ENCODE measurements at places on chromosomes 1 and 21.

GRCh38 chr21:26055010-26055409 lies 115.6 kb downstream of the APP start:
- DNase-seq = no peak

DNA sequence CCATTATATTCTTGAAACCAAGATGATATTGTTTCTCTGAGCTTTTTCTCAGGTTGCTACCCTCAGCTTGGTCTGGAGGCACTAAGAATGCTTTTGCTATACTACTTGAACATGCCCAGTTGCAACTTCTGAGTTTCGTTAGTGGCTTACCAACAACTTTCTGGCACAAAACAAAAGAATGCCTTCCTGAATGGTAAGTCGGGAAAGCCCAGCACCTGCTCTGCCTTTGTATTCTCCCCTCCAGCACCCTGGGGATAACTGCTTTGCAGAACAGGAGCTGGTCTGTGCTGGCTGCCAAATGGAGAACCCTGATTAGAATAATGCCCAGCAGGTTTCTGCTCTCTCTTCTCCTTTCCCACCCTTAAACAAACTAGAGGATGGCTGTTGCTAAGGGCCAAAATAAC lies 149.3 kb downstream of the TGFB2 start:
- DNase-seq = no peak

DNA sequence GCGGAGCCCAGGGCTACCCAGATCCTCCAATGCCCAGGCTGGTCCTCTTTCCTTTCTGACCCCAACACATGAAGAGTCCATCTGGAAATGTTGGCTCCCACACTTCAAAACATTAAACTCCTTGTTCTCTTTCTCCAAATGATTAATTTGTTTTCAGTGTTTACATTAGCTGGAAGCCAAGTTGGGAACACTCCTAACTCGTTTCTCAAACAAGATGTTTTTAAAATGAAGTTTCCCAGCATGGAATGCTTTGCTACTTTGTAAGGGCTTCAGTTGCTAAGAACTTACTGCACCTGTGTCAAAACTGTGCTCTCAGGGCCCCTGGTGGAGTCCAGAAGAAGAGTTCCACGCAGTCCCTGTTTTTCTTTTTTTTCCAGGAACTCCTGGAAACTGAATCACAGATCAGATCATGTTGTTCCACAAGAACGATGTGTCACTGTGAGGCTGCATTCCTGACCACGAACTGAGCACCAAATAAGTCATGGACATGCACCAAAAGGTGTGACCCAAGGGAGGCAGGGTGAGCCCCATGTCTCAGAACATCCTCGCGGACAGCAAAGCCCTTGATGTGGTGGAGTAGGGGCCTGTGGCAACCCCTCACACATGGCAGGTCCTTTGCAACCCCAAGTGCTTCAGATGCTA lies 257.3 kb downstream of the KCNJ6 start:
- DNase-seq = no peak

GRCh38 chr1:32454726-32455125 lies 10.1 kb upstream of the ZBTB8B start:
- no peak for DNase-seq

DNA sequence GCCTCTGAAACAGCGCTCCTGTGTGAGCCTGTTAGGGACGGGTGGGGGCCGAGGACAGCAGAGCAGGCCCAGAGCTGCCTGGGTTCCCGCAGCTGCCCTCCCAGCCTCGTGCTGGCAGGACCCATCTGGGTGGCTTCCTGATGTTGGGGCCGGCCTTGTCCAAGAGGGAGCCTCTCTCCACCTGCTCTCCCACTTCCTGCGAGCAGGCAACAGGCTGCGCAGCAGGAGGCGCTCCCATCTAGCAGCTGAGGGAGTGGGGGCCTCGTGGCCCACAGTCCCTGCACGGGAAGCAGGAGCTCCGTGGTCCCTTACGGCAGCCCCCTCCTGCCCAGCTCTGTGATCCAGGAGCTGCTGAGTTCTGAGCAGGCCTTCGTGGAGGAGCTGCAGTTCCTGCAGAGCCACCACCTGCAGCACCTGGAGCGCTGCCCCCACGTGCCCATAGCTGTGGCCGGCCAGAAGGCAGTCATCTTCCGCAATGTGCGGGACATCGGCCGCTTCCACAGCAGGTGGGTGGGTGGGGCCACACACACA lies 68.0 kb downstream of the TRIM11 start:
- no peak for DNase-seq

DNA sequence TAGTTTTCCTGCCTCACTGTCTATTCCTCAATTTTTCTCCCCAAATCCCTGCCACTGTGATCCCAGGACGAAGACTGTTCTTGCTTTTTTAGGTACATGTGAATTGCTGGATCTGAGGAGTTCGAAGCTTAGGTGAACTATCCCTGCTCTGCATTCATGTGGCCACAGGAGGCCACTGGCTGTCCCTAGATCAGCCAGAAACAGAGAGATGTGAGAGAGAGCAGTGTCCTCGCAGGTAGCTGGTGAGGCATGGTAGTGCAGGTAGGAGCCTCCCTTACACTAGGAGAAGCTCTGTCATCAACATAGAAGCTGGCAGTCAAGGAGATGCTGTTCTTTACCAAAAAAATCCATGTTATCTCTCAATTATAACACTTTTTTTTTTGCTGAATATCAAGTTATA lies 71.5 kb downstream of the USP24 start:
- DNase-seq = no peak

GRCh38 chr1:79982211-79982610 lies 975.7 kb upstream of the ADGRL4 start:
- no peak for DNase-seq

GRCh38 chr1:209512821-209513220 lies 70.7 kb upstream of the CAMK1G start:
- no peak for DNase-seq

- no peak for DNase-seq
These were observed 81.2 kb upstream of the RAVER2 start for GRCh38 chr1:64663668-64664067.

GRCh38 chr1:231390071-231390470 lies 32.0 kb downstream of the EGLN1 start:
- no peak for DNase-seq

DNA sequence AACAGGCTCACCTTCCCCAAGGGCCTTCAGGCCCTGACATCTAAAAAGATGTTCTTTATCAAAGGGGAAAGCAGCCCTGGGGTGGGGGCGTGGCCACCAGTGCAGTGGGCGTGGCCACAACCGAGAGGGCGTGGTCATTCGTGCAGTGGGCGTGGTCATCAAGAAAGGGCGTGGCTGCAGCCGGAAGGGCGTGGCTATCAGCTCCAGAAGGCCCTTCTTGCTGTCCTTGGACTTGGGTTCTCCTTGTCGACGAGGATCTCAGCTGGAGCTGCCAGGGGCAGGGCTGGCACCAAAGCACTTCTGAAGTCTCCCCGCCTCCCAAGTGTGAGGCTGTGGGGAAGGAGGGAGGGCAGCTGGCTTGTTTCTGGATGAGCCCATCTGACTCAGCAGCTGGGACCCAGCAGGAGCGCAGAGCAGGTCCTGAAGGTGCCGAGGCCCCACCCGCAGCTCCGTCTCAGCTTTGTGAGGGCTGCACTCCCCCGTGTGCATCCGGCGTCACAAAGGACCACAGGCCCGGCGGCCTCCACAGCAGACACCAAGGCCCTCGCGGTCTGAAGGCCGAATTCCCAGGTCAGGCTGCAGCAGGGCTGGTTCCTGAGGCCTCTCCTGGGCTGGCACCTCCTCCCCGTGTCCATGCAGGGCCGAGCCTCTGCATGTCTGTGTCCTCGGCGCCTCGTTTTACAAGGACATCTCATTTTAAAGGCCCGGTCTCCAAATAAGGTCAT lies 12.8 kb downstream of the PDE9A start:
- no peak for DNase-seq

GRCh38 chr1:30684881-30685795 lies 38.2 kb downstream of the MATN1 start:
- no peak for DNase-seq

- DNase-seq = no peak
These were observed 2.0 kb downstream of the COL18A1 start for GRCh38 chr21:45406801-45407628.

- no peak for DNase-seq
These were observed 523.9 kb downstream of the LMO4 start for GRCh38 chr1:87852410-87853161.

GRCh38 chr21:41397471-41397891 lies 28.6 kb upstream of the MX1 start:
- DNase-seq = no peak

- DNase-seq = no peak
These were observed 23.2 kb upstream of the PLA2G2C start for GRCh38 chr1:20209471-20209870.

DNA sequence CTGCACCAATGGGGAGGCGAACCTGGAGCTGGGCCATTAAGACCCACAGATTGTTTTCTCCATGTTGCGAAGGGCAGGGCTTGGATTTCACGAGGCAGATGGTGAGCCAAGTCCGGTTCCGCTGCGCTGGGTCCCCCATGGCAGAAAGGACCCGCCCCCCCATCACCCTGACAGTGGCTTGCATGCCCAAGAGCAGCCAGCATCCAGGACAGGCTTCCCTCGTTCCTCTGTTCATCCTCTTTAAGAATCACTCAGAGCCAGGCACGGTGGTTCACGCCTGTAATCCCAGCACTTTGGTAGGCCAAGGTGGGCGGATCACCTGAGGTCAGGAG lies 15.8 kb upstream of the NPHP4 start:
- no peak for DNase-seq

- no peak for DNase-seq
These were observed 65.8 kb downstream of the CD247 start for GRCh38 chr1:167452483-167452882.

DNA sequence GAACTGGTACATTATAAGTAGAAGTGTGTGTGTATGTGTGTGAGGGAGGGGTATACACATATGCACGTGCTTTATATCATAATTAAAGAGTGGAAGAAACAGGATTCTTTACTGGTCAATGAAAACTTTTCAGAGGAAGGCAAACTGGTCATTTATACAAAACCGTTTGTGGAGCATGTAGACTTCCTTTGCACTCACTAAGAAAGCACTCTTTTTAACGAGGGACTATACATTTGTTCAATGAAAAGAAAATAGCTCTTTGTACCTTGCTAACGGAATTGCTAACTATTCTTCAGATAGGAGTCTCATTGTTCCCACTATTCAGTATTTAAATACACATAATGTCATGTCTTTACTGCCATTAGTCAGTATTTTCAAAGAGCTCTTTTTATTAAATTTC lies 219.3 kb downstream of the ST6GALNAC3 start:
- DNase-seq = no peak

DNA sequence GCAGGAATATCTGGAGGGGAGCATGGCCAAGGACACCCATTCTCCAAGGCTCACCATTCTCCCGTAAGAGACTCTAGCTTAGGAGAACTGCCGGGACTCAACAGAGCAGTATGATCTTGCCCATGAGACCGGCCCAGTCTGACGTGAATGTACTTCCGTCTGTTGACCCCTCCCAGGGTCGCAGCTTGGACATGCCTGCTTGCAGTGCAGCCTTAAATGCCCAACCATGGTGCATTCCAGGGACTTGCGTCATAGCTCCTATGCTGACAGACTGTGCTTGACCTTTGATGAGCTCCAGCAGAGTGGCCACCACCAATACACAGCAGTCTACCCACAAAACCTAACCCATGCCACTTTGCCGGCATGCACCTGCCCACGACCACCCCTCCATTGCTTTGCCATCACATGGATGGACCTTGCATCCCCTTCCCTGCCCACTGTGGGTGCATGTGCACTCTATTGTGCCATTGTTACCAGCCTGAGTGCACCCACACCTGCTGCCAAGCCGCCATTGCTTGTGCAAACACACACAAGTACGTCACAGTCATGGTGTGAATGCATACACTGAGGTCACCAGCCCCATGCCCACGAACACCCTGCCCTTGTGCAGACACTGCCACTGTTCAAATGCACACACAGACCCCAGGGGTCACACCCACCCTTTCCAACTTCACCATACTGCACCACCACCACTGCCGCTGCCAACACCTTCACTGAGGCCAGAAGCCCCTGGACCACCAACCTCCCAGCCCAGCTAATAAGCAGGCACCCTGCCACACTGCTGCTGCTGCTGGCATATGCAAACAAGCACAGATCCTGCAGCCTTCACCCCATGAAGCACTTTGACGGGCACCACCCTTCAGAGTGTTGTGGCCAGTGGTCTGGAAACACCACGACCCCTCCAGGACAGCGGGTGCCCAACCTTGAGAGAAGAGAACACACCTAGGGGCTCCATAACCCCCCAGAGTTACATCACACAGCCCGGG lies 1141.3 kb downstream of the BRINP3 start:
- DNase-seq = no peak

- DNase-seq = no peak
These were observed 1093.6 kb upstream of the B3GALT2 start for GRCh38 chr1:194279975-194280374.

DNA sequence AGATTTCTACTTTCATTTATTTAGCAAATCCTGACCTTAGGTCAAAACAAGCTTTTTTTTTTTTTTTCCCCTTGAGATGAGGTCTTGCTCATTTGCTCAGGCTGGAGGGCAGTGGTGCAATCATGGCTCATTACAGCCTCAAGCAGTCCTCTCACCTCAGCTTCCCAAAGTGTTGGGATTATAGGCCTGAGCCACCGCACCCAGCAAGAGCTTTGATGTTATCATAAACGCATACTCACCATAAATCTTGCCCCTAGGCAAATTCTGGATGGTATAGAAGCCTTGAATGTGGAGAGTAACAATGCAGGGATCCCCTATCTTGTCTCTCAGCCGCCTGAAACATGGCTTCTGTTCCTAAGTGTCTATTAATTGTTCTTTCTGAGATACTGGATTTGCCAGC lies 24.8 kb upstream of the CLDN8 start:
- no peak for DNase-seq

DNA sequence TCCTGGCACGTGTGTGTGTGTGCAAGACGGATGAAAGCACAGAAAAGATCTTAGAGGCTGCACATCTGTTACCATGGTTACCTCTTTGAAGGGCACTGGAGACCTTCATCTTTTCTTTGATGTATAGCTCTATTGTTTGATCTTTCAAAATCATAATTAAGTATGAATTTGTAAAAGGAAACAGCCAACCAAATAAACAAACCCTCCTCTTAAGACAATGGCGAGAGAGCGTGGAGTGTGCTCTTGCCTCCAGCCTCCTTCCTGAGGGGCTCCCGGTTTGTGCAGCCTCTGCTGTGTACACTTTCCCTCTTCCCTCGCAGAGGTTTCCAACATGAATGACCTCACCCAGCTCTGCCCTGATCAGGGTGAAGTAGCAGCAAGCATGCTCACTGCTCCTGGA lies 27.9 kb downstream of the CACNA1S start:
- no peak for DNase-seq

- no peak for DNase-seq
These were observed 7.0 kb upstream of the USP25 start for GRCh38 chr21:15722591-15723324.

- no peak for DNase-seq
These were observed 928 bp downstream of the SLC6A17 start for GRCh38 chr1:110151175-110151669.

All from esophagus squamous epithelium (tissue), 5 donors.